Thymus (tissue), 14 donors: ENCODE measurements at places on chromosomes 16 and 17. TPM values are rescaled to one million over a fixed set of nuclear protein-coding genes. Genes with fewer than 3 reads are reported as not detected.

Gene CDRT15
- 0.09 TPM for polyA plus RNA-seq

Gene CDRT4
- polyA plus RNA-seq: 25.4 TPM

DNA sequence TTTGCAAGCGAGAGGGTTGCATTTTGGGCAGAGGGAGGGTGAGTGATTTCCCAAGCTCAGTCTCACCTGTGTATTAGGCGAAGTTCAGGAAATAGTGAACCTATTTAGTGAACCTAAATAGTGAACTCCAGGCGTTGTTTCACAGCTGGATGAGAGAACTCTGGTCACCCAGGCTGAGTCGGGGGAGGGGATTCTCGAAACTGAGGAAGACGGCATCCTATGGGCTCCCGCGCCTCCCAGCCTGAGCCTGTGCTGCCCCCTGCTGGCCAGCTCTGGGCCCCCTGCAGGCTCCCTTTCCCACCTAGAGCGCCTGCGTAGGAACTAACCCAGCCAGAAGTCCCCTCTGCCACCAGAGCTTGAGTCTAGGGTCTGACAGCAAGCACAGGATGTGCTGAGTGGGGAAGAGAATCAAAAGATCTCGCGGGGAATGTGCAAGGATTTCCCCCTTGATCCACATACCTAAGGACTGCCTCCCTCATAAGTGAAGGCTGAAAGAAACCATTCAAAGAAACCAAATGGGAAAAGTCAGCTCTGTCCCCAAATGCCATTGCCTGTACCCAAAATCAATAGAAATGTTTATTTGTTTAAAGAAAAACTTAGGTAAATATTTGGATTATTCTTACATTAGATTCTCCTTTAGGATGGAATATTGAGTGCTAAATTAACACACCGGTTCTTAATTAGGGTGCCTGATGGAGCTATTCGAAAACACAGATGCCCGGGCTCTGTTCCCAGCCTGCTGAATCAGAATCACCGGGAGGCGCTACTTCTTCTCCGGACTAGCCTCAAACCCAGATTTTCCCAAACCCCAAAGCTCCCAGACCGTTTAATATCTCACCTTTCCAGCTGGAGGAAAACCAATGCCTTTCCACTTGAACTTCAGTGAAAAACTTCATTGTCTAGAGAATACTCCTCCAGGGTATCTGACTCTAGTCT is 14.8 kb upstream of the MARVELD3 start:
- DNase-seq: peak; percentile 51

- DNase-seq: no peak
Observed at GRCh38 chr16:85123891-85124635, 11.8 kb upstream of the CIBAR2 start.

GRCh38 chr17:42562388-42563142 is 617 bp downstream of the COASY start:
- DNase-seq: no peak

GRCh38 chr17:19686400-19687090 is 29.8 kb downstream of the SLC47A2 start:
- no peak for DNase-seq

DNA sequence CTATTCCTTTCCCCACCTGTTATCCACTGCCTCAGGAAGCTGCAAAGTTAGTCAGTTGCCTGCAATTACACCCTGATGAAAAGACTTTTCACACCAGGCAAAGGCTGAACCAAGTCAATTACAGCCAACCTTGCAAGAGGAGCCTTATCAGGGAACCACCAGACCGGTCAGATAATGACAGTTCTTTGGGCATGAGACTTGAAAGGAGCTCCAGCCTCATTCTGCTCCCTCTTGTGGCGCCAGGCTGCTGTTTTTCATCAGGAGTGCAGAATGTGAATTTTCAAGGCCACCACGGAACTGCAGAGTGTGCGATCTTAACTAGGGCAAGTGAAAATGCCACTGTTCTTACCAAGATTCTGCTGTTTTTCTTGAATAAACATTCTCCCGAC is 22.5 kb downstream of the DNAI2 start:
- DNase-seq: no peak

GRCh38 chr17:64441772-64442540 is 7.0 kb upstream of the MILR1 start:
- peak; percentile 45 for DNase-seq

GRCh38 chr17:45394913-45395568 is 37.6 kb downstream of the ARHGAP27 start:
- DNase-seq: no peak

- no peak for DNase-seq
Observed at GRCh38 chr17:48071654-48072053, 23.5 kb downstream of the NFE2L1 start.
